ENCODE measurements at places on chromosomes 3 and 15.

- no peak for DNase-seq
These were observed 17.8 kb downstream of the KBTBD8 start for GRCh38 chr3:67015702-67016484.

- DNase-seq, result no peak
These were observed 69.3 kb downstream of the ARPP21 start for GRCh38 chr3:35708394-35709271.

DNA sequence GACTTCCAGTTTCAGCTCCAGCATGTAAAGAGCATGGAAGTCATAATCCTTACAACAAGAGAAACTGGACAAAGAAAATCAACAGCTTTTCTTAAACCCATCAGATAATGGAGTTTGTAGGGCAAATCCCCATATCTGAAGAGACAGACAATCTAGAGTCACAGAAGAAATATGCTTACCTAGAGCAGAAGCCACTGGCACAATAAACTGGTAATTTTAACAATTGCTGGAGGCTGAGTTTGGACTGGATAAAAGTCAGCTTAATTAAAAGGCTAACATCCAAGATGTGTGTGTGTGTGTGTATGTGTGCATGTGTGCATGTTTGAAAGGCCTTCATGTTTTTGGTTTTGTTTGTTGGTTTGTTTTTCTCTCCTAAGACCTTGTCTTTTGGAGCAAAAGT lies 50.6 kb downstream of the TM4SF18 start:
- no peak for DNase-seq

DNA sequence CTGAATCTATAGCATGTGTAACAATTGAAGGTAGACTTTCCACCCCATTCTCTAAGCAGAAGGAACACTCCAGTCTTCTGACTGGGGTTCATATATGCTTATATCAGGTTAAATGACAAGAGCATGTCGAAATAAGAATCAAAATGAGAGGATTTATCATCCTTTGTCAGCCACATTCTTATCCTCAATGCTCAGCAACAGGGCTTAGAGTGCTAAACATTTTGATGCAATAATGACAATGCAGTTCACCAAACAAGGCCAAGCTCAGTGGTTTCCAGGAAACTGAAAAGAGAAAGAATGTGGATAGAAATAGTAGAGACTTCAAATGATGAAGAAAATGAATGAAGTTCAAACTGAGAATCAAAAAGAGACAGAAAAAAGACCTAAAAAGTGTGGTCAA lies 78.0 kb downstream of the FSIP1 start:
- no peak for DNase-seq

GRCh38 chr15:40217166-40217824 lies 21.6 kb upstream of the PAK6 start:
- DNase-seq, result peak; percentile 40

- no peak for DNase-seq
These were observed 316.7 kb downstream of the CLSTN2 start for GRCh38 chr3:140251678-140252077.

- DNase-seq, result no peak
These were observed 669.0 kb downstream of the FHIT start for GRCh38 chr3:60582288-60582687.

GRCh38 chr3:171283183-171283847 lies 176.9 kb downstream of the TNIK start:
- DNase-seq, result no peak

DNA sequence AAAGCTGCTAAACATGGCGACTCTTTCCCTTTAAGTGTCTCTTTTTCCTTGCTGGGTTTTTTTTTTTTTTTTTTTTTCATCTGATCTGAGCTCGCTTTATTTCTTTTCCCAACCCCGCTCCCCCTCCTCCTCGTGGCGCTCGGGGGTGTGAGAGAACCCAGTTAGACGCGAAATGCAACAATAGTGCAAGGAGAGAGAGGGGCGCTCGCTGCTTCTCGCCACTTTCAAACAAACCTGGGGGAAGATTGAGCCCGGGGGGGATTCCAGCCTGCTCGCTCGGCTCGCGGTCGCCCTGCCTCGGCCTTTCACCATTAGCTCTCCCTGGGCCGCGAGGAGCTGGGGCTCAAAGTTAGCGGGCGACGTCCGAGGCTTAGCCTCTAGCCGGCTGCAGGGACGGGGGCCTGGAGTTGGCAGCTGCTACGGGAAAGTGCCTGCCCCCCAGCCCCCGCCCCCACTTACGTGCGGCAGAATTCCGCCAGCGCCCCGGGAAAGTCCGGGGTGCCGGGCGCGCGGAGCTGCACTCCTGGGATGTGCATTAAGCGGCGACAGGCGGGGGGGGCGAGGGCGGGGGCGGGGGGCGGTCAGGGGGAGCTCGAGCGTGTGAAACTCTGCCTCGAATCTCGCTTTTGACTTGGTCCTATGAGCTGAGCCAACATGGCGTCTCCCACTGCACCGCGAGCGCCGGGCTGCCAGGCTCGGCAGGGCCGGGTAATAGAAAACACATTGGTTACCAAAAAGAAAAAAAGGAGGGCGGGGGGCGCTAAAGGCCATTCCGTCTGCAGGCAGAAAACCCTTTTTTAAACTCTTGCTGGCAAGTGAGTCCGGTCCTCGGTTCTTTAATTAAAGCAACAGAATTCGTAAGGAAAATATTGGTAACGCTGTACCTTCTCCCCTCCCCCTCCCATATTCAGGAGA lies 10.4 kb downstream of the NR2F2 start:
- DNase-seq, result no peak

GRCh38 chr3:42491881-42492507 lies 10.4 kb upstream of the VIPR1 start:
- DNase-seq, result no peak

- DNase-seq, result no peak
These were observed 23.4 kb downstream of the KIF7 start for GRCh38 chr15:89631902-89632264.

DNA sequence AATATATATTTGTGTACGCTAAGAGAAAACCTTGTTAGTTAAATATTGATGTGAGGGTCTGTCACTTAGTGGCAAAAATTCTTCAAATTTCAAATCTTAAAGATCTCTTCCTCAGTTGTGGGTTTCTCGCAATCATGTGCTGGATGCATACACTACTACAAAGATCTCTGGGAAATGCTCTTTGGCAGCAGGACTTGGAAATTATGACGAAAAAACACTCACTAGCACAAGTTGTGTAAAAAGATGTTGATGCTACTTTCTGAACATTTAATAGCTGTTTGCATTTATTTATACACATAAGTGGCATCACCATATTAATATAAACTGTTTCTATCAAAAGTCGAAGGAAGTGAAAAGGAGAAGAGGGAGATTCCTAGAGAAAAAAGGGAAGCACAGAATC lies 10.8 kb upstream of the NANOGP8 start:
- DNase-seq, result no peak

DNA sequence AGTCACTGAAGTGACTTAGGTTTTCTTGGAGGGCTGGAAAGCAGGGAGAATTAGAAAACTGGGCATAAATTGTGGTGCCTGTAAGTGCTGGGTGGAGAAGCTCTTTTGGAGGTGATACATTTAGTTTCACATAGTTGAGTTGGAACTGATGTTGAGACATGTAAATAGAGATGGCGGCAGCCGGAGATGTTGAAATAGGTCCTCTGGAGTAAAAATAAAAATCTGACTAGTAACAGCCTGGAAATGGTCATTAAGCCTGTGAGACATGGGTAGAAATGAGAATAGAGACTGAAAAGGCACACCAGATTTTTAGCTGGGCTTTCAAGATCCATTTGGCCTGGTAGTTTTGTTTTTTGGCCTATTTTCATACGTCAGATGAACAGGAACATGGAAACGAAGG lies 2.9 kb upstream of the NIT2 start:
- DNase-seq, result no peak

- DNase-seq, result no peak
These were observed 30.0 kb upstream of the SLC2A2 start for GRCh38 chr3:171056528-171056927.

- no peak for DNase-seq
These were observed 21.5 kb downstream of the GABRR3 start for GRCh38 chr3:98013411-98014267.

- DNase-seq, result peak; percentile 25
These were observed 114.7 kb downstream of the GADL1 start for GRCh38 chr3:30779686-30780287.

DNA sequence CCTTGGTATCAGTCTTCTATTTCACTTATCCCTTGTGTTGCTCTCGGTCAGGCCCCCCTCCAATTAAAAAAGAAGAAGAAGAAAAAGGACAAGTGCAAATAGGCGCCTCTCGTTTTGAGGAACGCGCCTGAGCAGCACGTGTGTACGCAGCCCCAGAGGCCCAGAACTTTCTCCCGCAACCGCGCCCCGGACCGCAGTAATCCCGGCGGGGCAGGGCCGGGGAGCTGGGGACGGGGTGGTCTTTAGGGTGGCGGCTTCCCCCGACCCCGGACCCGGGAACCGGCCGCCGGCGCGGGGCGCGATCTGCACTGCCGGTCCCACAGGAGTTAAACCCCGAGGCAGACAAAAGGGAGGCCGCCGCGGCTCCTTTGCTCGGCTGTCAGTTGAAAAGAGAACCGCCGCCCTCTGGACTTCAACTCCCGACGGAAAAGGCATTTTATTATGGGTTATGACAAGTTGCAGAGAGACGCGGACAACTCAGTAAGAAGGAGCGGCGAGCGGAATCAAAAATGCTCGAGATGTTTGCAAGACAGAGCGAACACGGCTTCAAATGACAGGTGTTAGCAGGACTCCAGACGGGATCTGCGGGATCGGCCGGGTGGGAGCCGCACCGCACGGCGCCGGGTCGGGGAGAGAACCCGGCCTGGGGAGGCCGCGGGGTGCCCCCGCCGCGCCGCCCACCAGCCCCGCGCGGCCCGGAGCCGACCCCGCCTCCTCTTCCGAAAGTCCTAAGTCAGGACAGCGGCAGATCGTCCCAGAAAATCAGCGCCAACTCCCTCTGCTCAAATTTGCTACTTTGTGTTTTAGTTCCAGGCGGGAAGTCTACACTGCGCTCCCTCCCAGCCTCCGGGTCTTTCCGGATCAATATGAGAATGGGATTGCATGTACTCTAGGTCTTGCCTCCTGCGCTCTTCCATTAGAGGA lies 79.0 kb downstream of the NR2F2 start:
- DNase-seq, result no peak

DNA sequence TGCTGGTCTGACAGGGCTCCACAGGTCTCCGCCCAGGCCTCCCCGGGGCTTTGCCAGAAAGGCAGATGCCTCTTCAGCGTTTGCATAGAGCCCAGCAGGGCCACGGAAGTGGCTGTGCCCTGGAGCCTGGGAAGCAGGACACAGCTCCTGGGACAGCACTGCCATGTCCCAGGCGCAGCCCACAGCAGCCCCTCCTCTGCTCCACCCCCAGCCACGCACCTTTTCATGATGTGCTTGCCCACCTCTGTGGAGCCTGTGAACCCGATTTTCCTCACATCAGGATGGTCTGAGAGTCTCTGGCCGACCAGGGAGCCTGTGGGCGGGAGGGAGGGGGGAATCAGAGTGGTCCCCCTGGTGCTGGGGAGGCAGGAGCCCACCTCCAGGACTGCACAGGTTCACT lies 33.9 kb upstream of the SLC41A3 start:
- no peak for DNase-seq

DNA sequence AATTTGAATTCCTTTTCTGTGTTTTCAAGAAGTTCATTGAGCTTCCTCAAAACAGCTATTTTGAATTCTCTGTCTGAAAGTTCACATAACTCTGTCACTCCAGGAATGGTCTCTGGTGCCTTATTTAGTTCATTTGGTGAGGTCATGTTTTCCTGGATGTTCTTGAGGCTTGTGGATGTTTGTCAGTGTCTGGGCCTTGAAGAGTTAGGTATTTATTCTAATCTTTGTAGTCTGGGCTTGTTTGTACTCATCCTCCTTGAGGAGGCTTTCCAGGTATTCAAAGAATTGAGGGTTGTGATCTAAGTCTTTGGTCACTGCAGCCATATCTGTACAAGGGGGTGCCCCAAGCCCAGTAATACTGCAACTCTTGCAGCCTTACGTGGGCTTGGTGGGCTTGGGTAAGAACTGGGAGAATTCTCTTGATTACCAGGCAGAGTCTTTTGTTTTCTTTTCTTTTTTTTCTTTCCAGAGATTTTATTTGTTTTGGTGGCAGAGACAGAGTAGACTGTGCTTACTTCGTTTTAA lies 19.3 kb upstream of the CCNDBP1 start:
- DNase-seq, result no peak

All from amniotic stem cell (primary cell).